ENCODE measurements at places on chromosomes 6 and 20.

DNA sequence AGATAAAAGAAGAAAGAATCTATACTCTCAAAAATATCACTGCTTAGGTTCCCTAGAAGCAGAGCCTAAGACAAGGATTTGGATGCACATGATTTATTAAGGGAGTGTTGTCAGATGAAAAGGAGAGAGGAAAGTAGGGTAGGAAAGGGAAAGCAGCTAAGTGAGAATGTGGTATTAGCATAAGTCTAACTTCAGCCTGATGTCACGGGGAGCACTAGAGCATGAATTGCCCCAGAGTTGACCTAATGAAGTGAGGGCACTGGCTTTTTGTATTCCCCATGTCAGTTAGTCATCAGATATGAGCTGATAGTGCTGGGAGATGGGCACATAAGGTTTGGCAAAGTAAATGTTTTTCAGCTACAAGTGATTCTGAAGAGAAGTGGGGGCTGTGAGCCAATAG, 129.0 kb upstream of the THEMIS start:
- DNase-seq, result no peak

DNA sequence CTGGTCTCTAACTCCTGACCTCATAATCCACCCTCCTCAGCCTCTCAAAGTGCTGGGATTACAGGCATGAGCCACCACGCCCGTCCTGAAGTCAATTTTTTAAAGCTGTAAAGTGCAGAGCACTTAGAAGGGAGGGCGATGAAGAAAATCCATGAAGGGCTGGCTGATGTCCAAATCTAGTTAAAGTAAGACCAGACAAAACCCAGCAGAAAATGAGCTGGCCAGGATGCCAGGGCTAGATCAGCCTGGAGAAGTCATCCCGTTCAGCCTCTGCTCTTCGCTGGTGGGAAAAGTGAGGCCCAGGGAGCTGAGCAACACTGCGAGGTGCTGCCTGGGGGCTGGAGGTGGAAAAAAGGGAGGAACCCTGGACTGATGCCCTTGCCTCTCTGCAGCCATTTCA, 3.1 kb downstream of the BPIFB4 start:
- DNase-seq, result no peak

DNA sequence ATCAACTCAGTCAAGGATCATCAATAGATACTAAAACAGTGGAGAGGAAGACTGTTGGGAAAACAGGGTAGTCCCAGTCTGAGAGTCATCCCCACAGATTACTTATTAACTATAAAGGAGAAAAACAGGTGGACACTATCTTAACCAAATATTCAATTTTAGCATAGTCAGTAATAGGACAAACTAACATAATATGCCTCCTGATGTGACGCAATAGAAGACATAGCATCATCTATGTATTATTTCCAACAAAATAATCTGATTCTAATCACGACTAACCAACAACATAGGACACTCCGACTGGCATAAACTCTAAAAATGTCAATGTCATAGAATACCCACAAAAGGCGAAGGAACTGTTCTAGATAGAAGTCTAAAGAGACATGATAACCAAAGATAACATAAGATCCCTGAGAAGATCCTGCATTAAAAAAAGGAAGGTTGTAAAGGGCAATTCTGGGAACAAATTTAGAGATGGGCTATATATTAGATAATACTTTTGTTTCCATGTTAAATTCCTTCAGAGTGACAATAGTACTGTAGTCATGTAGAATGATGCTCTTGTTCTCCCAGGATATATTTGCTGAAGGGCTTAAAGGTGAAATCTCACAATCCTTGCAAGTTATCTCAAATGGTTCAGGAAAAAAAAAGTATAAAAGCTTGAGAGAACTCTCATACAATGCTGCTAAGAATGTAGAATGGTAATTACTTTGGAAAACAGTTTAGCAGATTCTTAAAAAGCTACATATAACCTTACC, 28.9 kb downstream of the ILRUN start:
- no peak for DNase-seq

GRCh38 chr20:47296950-47297349, 59.5 kb downstream of the ZMYND8 start:
- DNase-seq, result no peak

- no peak for DNase-seq
Observed at GRCh38 chr6:142241061-142241460, 60.7 kb upstream of the ADGRG6 start.

- DNase-seq, result no peak
Observed at GRCh38 chr6:2969549-2969948, 1.8 kb downstream of the SERPINB6 start.

GRCh38 chr20:371755-372542, 8.6 kb upstream of the TRIB3 start:
- DNase-seq, result no peak

DNA sequence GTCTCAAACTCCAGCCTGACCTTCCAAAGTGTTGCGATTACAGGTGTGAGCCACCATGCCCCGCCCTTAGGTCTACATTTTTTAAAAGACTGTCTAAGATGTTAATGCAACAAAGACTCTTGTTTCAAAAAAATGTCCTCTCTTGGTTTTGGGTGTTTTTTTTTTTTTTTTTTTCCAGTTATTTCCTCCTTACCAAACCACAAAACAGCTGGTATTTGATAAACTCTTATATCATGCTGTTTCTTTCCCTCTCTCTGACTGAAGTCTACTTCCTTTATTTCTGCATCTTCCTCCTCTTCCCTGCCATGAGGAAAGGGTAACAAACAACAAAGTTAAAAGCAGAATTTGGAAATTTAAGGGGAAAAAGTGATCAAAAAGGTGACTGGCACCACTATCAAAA, 21.2 kb downstream of the STK38 start:
- no peak for DNase-seq

GRCh38 chr6:142507065-142507464, 205.3 kb downstream of the ADGRG6 start:
- no peak for DNase-seq

- peak; percentile 73 for DNase-seq
Observed at GRCh38 chr6:114007516-114007915, 36.6 kb upstream of the HDAC2 start.

GRCh38 chr20:13283869-13284829, 63.1 kb downstream of the ISM1 start:
- no peak for DNase-seq

All from CD4-positive, CD25-positive, alpha-beta regulatory T cell (primary cell).